Body of pancreas (tissue), 4 donors: ENCODE measurements at places on chromosomes 1 and 21. TPM values are rescaled to one million over a fixed set of nuclear protein-coding genes. Genes with fewer than 3 reads are reported as not detected.

GRCh38 chr1:227900571-227901051, 47.1 kb downstream of the WNT9A start:
- no peak for DNase-seq

DNA sequence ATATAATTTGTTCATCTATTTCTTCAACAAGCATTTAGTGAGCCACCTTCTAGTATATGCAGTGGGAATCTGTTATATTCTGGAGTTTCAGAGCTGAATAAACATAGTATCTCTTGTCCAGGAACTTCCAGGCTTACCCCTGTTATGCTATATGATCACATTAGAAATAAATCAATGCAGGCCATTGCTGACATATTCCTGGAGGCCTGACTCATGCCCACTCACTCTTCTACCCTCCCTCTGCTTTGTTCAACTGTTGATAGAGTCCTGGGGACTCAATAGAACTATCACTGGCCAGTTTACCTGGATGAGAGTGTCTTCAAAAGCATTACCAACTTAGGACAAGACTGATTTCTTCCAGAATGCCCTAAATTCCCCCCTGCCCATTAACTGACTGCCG, 29.3 kb upstream of the SRSF10 start:
- DNase-seq: no peak

- no peak for DNase-seq
Measured at GRCh38 chr1:24983006-24983680, 53.1 kb upstream of the RUNX3 start.

DNA sequence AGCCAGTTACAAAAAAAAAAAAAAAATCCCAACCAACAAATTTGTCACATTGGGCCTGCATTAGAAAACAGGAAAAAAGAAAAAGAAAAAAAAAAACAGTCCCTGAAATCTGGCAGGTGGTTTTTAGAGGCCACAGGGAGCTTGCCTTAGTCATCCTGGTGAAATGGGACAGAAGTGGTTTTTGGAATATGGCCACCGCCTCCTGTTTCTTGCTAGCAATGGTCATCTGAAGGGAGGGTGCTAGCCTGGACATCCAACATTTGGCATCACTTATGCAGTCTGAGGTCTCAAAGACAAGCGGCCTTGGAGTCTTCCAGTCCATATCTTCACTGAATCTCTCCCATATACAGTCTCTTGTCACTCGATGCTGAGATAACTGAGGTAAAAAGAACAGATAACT, 20.1 kb upstream of the NKAIN1 start:
- DNase-seq: no peak

- DNase-seq: no peak
Measured at GRCh38 chr1:9835404-9835757, 11.6 kb upstream of the CLSTN1 start.

GRCh38 chr1:100902365-100902764, 6.5 kb downstream of the SLC30A7 start:
- DNase-seq: no peak

GRCh38 chr21:15446223-15446622, 283.6 kb upstream of the USP25 start:
- no peak for DNase-seq

DNA sequence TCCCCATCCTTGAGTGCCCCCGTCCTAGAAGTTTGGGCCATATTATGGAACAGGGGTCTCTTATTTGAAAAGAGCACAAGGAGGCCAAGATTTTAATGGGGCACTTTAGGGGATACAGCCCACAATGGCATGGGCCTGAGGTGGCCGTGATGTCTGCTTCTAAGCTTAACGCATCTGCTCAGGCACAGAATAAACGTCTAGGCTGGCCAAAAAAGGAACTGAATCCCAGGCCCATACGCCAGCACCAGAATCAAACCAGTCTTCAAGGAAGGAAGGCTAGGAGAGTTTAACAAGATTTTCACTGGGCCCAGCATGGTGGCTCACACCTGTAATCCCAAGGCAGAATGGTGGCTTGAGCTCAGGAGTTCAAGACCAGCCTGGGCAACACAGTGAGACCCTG, 9.2 kb upstream of the SARS1 start:
- DNase-seq: no peak

- no peak for DNase-seq
Measured at GRCh38 chr1:23719162-23719820, 24.0 kb upstream of the ELOA start.

DNA sequence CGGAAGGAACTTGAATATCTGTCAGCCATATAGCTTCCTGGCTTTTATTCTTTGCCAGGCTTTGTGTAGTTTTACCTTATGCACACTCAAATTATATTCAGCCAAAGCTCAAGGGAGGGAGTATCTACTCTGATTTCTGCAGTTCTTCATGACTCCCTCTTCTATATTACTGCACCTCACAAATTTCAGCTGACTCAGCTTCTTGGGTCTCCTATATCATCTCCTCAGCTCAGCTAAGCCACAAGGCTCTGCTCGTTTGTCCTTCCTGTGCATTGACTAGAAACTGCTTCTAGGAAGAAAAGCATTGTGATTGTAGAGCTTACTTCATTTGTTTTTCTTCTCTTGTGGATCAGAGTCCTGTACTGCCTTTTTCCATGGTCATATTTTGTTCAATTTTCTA, 37.4 kb downstream of the BTBD8 start:
- DNase-seq: no peak

DNA sequence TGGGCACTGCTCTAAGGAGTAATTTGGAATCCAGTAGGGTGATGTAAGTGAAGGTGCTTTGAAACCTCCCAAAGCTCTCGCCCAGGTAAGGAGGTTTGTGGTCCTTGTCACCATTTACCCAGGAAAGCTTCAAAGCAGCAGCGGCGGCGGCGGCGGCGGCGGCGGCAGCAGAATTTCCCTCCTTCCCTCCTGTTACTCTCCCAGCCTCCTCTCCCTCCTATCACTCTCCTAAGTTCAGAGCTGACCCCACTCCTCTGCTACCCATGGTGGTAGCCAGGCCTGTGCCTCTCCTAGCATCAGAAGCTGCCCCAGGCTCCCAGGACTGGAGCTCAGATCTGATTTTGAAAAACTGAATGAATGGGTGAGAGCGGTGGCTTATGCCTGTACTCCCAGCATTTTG, 60.7 kb downstream of the ACBD3 start:
- DNase-seq: no peak

GRCh38 chr1:64822621-64823020, 77.7 kb downstream of the RAVER2 start:
- DNase-seq: no peak

- DNase-seq: no peak
Measured at GRCh38 chr1:111141245-111142220, 1.5 kb downstream of the CEPT1 start.

DNA sequence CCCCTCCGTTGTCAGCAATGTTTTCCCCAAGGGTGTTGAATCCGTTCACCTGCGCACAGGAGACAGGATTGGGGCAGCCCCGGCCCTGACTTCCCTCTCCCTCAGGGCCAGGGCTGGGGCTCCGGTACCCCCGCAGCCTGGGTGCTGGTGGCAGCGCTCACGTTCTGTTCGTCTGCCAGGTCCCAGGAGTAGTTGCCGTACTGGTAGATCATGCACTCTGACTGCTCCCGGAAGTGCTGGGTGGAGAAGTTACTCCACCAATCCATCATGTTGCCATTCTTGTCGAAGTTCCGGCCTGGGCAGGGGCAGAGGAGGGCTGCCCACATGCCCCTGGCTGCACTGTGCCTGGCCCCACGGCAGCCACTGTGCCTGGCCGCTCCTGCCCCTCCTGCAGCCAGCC, 6.1 kb downstream of the PRXL2B start:
- DNase-seq: peak; percentile 40

GRCh38 chr1:51628715-51629590, 12.1 kb downstream of the OSBPL9 start:
- no peak for DNase-seq

DNA sequence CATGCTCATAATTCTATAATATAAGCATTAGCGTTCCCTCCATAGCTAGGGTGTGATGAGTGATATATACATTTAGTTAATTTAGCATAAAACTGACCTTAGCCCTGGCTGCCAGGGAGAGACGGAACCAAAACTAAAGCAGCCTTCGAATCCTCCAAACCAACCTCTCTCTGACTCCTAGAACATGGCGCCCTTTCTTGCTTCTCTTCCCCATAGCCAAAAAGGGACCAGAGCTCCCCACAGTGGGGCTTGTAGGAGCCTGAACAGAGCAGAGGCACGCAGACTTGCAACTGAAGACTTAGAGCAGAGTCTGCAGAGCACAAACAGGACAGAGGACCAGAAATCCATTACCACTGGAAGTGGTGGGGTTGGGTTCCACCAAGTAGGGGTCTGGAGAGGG, 17.7 kb downstream of the IRF2BP2 start:
- no peak for DNase-seq

- no peak for DNase-seq
Measured at GRCh38 chr1:54324251-54325140, 81.7 kb downstream of the SSBP3 start.

DNA sequence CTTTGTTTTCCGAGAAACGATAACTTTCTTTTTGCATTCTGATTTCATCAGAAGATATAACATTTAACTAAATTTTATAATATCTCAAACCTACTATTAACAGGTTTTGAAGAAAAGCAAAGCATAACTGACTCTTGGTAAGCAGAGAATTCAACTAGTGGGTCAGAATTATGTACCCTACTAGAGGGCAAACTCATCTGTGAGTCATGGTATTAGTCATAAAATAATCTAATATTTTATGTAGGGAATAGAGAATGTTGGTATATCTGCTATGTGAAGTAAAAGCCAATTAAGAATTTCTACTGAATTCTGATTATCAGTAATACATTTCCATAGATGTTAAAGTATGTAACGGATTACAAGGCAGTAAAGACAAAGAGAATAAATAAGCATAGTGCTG, 56.8 kb downstream of the USP1 start:
- no peak for DNase-seq

DNA sequence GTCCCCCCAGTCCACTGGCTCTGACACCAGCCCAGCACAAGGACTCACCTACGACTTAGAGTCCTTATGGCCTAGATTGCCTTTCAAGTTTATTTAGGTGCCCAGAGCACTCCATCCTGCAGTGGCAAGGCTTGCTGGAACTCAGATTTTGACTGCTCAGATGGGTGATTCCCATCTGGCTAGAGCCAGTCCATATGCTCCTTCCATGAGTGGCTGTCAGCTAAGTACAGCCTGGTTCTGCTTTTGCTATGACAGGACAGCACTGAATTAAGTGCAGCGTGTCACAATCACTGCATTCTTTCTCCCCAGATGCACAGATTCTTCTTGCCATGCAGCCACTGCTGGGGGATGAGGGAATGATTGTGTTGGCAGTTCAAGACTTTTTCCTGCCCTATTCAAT, 43.8 kb downstream of the GPR52 start:
- DNase-seq: no peak

- DNase-seq: no peak
Measured at GRCh38 chr1:166789286-166789685, 50.0 kb upstream of the POGK start.

GRCh38 chr1:42937836-42938644, 20.6 kb downstream of the SLC2A1 start:
- DNase-seq: peak; percentile 0

DNA sequence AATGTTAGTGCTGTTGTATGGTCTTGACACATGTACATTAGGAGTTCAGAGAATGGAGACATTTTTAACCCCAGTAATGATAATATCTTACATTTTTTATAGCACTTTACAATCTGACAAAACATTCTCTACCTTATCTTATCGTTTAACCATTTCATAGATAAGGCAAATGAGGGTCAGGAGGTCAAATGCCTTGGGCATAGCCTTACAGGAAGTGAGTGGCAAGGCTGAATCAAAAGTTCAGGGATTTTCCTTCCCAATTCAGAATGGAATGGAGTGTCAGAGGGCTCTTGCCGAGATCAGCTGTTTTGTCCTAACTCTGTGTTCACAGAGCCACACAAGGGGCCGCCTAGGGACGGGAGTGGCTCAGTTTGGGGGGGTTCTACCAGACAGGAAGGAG, 57.6 kb upstream of the AK4 start:
- DNase-seq: no peak

The LGR6 gene
- 0.52 TPM for total RNA-seq

The LCE2B gene
- not detected for total RNA-seq

The GJB3 gene
- 0.52 TPM for total RNA-seq

The PADI2 gene
- total RNA-seq: 2.3 TPM

The PDC gene
- not detected for total RNA-seq

The LEMD1 gene
- total RNA-seq: not detected

The ATP1A2 gene
- total RNA-seq: 1.6 TPM
